ENCODE measurements at places on chromosomes 7 and 10.

DNA sequence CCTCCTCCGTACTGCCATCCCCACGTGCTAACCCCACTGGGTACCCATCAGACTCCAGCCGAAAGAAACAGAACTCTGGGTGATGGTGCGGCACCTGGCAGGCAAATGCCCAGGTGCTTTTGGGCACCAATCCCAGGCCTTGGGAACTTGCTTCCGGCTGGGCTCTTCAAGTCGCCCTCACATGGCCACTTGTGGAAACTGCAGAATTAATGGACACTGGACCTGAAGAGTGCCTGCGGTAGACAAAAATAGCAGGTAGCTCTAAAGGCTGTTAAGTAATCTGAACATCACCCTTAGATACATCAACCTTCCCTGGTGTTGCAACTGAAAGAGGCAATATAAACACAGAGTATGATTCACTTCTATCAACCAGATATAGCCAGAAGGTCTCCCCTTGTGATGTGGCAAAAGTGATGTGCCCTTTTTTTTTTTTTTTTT, 644.4 kb downstream of the GRM8 start:
- no peak for DNase-seq

DNA sequence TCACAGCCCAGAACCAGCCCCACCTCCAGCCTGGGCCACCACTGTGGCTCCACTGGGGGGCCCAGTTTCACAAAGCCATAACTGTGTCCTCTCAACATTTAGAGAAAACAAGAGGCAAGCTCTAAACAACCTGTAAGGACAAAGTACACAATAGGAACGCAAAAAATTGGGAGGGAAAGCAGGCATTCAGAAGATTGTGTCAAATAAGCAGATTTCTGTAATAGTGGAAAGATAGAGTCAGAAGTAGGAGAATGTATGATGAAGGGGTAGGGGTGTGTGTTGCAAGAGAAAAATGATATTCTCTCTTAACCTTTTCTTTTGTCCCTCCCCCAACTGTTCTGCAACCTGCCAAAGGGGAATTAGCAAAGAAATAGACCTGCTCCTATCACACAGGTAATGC, 449.9 kb upstream of the NPVF start:
- DNase-seq, result no peak

GRCh38 chr10:122733931-122734665, 34.5 kb upstream of the C10orf120 start:
- DNase-seq, result no peak

DNA sequence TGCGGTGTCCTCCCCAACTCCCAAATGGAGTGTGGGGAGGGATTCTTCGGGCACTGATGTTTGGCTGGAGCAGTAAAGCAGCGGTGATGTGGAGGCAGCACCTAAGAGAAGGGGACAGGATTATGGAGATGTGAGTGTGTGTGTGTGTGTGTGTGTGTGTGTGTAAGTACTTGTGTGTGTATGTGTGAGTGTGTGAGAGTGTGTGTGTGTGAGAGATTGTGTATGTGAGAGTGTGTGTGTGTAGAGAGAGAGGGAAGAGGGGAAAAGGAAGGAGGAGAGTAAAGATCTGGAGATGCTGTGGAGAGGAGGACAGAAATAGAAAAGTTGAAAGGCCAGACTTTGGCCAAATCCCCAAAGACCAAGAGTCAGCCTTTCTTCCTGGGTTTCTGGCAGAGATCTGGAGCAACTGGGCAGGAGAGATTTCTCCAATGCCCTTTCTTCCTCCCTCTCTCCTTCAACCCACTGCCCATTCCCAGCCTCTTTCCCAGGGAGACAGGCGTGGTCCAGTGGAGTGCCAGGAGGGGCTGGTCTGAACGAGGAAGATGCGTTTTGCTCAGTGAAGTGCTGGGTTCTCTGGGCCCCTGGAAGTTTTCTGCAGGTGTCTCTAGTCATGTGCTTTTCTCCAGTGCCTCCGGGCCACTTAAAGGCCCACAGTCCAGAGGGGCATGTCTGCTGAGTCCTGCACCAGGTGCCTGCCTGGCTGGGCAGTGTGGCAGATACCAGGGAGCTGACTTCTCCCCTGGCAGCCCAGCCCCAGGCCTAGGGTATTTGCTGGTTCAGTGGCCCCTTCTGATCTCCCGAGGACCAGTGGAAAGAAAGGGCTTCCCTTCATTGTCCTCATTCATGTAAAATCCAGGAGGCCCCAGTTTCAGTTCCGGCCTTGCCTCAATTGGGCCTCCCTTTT, 60.5 kb downstream of the HK1 start:
- DNase-seq, result no peak

GRCh38 chr10:47189802-47190201, 110.2 kb upstream of the GDF10 start:
- no peak for DNase-seq

GRCh38 chr7:157574914-157575586, 238.2 kb downstream of the DNAJB6 start:
- DNase-seq, result no peak

DNA sequence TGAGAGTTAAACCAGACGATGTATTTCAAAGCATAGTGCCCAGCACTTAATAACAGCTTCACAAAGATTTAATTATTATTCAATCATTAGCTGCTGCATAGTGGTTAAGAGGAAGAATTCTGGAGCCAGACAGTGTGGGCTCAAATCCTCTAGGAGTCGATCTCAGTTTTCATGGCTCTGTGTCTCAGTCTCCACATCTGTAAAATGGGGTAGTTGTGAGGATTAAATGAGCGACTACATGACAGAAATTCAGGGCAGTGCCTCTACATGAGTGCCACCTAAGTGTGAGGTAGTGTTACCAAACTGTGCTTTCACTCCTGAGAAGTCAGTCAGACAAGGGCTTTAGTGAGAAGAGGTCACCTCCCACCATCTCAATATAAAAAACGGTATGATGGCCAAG, 81.7 kb upstream of the FGFR2 start:
- no peak for DNase-seq
